ENCODE measurements at places on chromosomes 3 and 15.

DNA sequence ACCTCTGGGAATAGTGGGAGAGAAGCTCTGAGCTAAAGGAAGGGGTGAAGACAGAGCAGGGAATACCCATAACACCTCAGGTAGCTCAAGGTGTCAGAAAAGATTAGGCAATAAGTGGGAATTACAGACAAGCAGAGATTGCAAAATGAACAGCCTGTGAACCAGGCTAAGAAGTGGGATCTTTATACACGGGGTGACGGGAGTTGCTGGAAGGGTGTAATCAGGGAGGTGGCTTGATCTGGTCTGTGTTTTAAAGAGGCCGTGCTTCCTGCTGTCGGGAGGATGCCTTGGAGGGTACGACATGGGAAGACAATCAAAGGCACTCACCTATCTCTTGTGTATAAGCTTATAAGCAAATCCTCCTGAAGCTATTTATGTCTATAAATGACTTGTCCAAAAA is 216.3 kb downstream of the CLSTN2 start:
- no peak for DNase-seq

- no peak for DNase-seq
These were observed 284.0 kb upstream of the TBL1XR1 start for GRCh38 chr3:177481329-177481728.

DNA sequence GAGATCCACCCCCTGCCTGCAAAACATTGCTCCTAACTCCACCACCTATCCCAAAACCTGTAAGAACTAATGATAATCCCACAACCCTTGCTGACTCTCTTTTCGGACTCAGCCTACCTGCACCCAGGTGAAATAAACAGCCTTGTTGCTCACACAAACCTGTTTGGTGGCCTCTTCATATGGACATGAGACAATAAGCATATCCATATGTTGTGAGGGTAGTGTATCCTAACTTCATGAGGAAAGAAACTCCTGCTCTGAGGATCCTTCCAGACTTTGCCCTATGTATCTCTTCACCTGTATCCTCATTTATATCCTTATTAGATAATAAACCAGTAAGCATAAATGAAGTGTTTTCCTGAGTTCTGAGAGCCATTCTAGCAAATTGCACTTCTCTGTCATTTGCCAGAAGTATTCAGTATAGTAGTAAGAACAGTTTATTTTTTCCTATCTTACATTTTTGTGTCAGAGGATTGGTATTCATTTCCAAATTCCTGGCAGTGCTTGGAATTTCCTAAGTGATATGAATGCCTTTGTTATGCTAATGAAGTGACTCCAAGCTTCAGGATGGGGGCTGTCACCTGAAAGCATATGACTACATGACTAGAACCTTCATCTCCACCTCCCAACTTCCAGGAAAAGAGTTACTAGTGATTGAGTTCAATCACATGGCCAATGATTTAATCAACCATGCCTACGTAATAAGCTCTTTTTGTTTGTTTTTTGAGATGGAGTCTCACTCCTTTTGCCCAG is 30.2 kb downstream of the TTBK2 start:
- DNase-seq: no peak

DNA sequence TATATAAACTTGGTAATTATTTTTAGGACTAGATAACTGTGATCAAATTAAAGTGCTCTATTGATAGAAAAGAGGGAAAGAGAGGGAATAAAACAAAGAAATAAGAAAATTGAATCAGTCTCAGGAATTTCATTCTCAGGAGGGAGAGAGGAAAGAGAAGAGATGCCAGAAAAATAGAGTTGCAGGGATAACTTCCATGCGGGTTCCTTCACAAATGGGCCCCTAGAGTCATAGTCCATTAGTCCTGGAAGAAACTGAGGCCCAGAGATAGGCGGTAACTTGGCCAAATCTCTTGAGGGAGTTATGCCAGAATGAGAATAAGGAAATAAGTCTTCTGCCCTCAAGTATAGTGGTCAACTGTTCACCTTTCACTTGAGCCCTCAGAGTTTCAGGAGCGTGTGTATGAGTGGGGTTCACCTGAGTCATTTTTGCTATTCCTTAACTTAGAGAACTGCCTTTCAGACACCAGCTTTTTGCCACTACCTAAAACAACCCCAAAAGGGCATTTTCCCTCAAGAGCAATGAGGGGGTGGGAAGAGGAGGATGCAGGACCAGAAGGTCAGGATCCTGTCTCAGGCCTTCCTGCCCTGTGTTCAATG is 192.6 kb downstream of the MEX3B start:
- no peak for DNase-seq

- no peak for DNase-seq
These were observed 67.3 kb downstream of the PPARG start for GRCh38 chr3:12356175-12356574.

GRCh38 chr15:97576929-97577645 is 383.4 kb upstream of the ARRDC4 start:
- DNase-seq: no peak

DNA sequence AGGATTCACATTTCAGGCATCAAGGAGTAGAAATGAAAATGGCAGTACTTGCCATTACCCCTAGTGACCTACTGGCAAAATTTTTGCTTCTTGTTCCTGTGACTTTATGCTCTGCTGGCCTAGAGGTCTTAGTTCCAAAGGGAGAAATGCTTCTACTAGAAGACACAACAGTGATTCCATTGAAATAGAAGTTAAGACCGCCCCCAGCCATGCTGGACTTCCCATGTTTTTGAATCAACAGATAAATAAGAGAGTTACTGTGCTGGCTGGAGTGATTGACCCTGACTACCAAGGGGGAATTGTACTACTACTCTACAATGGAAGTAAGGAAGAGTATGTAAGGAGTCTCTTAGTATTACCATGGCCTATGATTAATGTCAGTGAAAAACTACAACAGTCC is 196.2 kb upstream of the AZI2 start:
- DNase-seq: no peak

DNA sequence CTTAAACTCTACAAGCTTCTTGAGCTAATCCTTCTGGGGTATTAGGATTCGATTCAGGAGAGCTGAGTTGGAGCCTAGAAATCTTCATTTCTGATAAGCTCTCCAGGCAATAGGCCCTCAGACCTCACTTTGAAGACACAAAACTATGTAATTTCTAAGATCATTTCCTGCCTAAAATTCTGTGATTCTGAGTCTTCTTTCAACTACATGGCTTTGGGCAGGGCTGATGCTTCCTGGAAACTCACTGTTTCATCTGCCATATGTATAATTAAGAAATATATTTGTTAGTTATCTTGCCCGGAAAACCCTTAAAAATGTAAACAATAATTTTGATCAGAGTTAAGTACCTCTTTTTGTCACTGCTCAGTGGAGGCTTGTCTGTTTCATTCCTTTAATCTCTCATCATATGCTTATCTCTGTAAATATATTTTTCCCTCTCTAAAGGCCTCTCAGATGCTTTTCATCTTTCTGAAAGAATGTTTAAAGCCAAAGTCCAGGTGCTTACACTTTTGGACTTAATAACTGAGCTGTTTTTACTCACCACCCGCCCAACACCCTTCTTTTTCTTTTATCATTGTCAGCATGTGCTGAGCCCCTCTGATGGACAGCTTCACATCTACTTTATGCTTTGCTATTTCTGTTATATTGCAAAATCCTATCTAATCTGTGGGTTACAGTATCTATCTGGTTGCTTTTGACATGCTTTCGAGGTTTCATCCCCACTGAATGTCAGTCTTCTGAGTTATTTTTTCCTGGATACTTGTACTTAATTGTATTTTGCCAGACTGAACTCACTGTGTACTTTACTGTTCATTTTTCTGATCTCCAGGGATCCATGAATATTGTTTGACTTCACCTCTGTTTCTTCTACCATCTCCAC is 38.2 kb downstream of the FILIP1L start:
- no peak for DNase-seq

GRCh38 chr3:180478695-180479094 is 123.3 kb upstream of the TTC14 start:
- no peak for DNase-seq

GRCh38 chr3:61928039-61928438 is 366.7 kb downstream of the PTPRG start:
- DNase-seq: no peak

- DNase-seq: no peak
These were observed 93.2 kb downstream of the CD47 start for GRCh38 chr3:107997671-107998070.

Measured in CD8-positive, alpha-beta T cell (primary cell).